ENCODE measurements at places on chromosomes 7 and 10.

GRCh38 chr10:90592638-90593302 is 265.1 kb downstream of the HTR7 start:
- peak; percentile 68 for DNase-seq

GRCh38 chr10:58653139-58653538 is 140.5 kb downstream of the BICC1 start:
- DNase-seq = peak; percentile 54

GRCh38 chr7:142500366-142500765 is 242.5 kb upstream of the PRSS58 start:
- no peak for DNase-seq

- no peak for DNase-seq
Measured at GRCh38 chr10:78215645-78216044, 182.0 kb downstream of the RPS24 start.

GRCh38 chr10:51186361-51186760 is 112.1 kb downstream of the PRKG1 start:
- no peak for DNase-seq

DNA sequence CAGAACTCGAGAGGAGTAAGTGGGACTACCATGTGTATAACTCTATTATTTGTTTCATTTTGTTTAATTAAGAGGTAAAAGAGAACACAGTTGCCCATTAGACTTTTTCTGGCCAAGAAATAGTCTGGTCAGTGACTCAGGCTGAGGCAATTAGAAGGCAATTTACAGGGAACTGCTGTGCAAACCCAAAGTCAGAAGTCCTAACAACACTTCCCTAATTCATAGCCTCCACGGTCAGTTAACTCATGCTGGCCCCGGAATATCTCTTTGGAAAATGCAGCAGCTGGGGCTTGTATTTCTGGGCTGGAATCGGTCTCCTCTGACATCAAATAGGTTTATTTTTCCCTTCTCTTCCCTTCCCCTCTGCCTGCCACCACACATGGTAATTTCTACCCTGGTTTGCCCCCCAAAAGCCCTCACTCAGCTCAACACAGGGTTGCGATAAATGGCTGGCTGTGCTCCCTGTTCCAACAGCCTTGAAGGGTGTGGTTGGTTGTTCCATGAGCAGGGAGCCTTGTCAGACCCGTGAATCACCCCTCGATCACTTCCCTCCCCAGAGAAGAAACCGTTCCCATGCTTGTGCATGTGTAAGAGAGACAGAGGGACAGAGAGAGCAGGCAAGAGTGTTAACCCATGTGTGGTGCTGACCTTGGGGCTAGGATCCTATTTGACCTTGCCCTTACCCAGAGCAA is 5.3 kb downstream of the SH3PXD2A start:
- no peak for DNase-seq

- DNase-seq = no peak
Measured at GRCh38 chr7:38282081-38282480, 8.6 kb upstream of the TARP start.

DNA sequence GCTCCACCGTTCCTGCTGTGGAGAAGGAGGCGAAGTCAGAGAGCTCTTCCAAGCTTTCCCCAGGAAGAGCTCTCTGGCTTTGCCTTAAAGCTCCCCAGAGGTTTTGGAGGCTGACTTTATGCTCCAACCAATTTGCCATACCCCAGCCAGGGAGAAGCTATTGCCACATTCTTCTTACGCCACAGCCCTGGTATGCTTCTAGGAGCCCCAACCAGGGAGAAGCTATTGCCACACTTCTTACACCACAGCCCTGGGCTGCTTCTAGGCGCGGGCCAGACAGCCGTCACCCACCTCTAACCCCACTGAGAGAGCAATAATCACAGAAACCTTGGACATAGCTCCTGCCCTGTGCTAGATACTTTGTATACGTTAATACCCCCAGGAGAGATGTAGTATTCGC is 951 bp downstream of the ELOVL3 start:
- no peak for DNase-seq
